ENCODE measurements at places on chromosomes 12 and 14.

DNA sequence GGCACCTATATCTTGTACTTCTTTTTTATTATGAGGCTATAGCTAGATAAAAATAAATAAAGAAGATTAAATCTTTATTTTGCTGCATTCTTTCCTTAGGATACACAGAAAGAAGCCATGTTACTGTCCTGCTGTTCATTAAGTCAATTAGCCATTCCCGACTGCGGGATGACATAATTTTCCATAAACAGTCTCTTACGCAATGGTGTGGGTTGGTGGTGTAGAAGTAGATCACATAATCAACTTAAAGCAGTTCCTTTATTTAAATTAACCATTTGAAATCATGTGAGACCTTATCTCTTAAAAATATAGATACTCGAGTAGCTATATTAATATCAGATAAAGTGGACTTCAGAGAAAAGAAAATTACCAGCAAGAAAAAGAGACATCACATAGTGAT is 40.2 kb downstream of the TAOK3 start:
- DNase-seq, result no peak

- no peak for DNase-seq
Measured at GRCh38 chr14:22466491-22466890, 122.5 kb downstream of the DAD1 start.

DNA sequence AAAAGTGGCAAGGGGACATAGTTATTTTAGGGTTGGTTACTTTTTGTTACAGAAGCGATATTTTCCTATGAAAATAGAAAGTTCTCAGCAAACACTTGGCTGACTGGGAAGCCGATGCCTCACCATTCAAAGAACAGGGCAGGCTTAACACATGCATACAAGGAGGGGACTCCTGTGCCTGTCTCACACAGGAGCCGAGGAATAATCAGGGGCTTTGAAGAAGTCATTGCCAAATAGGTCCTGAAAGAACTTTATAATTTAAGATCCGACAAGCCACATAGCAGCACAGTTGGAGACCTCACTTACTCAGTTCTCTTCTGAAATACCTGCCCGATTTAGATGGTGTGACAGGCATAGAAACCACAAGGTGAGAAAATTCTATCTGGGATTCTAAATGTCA is 389.8 kb downstream of the EMP1 start:
- DNase-seq, result no peak

DNA sequence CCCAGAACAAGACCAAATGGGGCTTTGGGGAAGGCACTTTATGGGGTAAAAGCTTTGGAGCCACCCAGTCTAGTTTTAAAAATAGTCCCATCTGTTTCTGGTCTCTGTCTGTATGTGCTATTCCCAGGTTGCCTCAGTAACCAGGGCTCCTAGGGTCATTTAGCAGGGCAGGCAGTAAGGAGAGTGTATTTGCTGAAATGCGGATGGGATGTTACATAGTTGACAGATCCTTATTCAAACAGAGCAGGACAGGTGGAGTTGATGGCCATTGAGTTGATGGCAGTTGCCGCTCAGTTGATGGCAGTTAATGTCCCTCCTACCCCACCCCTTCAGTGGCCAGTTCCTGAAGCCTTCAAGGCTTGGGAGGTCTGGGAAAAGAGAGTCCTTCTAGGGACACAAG is 4.6 kb downstream of the ZC3H10 start:
- DNase-seq, result no peak

DNA sequence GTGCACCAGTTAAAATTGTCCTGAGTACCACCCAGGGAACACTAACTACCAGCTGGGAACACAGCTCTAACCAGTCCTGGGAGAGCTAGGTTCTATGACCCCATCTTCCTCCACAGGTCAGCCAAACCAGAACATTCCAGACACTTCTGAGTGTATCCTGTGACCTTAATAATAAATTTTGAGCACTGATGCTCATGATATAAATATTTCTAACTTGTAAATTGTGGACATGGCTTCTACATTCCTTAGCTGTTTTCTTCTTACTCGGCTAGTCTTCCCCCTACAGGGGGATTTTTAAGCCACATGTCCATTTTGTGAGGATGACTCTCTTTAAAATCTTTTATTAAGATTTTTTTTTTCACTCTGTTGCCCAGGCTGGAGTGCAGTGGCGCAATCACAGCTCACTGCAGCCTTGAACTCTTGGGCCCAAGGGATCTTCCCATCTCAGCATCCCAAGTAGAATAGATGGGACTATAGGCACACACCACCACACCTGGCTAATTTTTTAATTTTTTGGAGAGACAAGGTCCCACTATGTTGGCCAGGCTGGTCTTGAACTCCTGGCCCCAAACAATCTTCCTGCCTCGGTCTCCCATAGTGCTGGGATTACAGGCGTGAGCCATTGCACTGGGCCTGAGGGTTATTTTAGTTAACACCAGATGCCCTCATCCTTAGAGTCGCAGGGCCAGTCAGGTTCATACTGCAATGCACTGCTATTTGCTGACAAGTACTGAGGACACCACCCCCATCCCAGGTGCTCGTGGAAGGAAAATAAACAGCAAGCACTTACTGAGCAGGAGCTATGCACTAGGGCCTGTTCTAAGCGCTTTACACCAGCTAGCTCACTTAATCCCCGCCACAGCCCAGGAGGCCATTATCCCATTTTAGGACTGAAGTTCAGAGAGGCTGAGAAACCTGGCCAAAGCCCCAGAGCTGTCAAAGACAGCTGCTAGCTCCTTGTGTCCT is 142.6 kb upstream of the NCOR2 start:
- no peak for DNase-seq

DNA sequence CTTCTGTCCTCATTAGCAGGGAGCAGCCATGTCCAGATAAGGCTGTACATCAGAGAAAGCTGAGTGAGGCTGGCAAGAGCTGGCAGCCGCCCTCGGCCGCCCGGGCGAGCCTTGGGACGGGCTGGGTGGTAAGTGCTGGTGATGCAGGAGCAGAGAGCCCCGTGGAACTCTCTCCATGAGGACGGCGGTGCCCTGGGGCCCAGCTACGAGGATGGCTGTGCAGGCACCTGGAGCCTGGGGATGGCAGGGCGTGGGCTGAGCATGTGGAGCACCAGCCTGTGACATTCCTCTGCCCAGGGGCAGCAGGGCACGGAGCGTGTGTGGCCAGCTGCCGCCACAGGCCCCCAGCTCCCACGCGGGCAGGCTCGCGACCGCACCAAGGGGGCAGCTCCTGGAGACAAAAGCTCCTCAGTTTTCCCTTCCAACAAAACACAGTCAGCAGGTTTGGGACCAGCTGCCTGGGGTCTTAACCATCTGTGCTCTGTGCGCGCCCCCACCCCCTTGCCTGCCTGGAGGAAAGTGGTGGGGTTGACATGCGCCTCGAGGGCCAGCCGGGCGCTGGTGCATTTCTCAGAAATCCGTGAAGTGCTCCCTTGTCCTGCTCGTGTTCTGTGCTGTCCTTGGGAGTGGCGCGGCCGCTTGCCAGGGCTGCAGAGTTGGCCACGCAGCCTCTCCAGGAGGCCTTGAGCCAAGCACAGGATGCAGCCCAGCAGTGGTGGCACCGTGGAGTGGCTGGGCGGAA is 21.4 kb downstream of the PACS2 start:
- DNase-seq, result no peak

DNA sequence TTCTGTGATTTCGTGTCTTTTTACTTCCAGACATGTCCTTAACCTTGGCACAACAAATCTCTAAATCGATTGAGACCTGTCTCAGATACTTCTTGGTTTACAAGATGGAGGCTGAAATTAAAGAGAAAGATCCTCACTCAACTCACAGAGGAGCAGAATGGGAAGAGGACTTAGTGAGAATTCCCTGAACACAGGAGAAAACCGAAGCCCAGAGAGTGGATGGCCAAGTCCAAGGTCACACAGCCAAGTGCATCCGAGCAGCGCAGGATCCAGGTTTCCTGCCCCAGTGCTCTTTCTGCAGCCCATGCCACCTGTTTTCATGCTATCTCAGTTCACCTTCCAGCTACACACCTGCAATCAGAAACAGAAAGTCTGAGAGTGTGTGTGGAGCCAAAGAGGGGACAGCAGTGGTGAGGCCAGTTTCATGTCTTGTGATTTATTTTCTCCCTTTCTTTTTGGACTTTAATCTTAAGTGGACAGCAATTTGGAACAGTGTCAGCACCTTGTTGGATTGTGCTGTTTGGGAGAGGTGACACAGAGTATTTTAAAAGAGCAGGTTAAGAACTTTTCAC is 22.9 kb upstream of the TCL1B start:
- no peak for DNase-seq

- DNase-seq, result no peak
Measured at GRCh38 chr14:52304248-52304904, 9.7 kb upstream of the PTGER2 start.

DNA sequence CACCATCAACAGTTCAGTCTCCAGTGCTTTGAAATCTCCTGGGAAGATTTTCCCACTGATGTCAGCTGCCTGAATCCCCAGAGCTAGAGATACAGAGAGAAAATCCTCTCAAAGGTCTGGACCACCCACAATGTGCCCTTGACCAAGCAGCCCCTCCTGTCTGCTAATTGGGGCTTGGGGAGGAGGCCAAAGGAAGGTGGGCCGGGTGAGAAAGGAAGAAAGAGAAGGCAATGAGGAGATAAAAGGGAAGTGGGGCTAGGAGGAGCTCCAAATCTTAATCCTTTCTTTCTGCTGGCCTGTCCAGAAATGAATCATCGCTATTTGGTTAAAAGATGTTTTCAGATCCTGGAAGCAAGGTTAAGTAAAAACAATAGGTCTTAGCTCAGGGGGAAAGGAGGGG is 322.9 kb downstream of the BCL11B start:
- DNase-seq, result no peak

DNA sequence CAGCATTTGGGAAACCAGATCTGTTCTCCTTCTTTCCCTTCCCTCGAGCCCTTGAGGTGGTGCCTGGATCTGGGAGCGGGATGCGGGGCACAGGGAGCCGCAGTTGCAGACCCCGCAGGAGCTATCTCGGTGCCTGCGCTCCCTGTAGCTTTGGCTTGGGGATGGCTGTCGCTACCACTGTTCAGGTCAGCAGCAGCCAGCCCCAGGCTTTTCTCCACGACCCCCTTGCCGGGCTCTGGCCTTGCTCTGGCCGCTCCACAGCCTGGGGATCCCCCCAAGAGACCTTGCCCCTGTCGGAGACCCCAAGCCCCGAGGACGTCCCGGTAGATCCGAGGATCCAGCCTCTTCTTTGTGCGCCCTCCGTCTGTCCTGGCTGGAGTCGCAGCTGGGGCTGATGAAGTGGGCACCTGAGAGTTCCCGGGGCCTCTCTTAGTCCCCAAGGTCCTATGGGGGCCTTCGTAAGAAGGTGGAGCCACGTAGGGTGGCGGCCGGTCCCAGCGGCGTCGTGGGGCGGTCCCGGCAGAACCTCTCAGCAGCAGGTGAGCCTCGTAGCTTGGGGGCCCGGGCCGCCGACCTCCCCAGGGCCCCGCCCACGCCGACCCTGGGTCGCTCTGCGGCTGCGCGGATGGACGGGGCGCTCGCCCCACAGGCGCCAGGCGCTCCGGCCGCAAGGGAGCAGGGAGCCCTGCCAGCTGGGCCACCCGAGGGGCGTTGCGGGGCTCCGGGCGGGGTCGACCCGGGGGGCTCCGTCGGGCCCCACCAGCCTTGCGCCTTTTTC is 1.3 kb downstream of the DDN start:
- no peak for DNase-seq

DNA sequence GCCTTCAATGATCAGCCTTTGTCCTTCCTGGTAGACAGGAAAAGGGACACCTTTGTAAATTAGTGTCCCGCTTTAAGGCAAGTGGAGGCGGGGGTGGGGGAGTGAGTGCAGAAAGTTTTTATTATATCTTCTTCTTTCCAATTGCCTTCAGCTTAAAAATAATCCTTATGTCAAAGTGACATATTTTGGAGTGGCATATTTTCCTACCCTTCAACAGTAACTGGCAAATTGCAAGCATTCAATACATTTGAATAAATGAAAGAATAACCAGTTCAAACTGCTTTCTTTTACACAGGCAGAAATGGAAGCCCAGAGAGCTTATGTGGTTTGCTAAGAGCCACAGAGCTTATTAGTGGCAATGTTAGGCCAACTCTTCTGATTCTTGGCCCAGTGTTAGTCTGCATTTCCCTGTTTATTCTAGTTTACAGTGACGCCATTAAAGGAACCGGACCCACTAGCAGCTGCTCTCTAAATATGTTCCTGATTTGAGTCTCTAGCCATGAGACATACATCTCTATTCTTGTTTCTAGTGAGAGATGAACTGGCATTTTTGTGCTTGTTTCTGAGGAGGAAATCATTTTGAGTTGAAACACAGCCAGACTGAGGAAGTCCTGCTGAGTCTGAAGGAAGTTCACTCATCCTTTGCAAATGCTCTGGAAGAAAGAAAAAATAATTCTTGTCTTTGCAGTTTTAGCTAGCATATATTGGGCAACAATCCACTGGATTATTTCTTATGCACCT is 468.7 kb downstream of the NOVA1 start:
- no peak for DNase-seq
